H7 (cell line): ENCODE measurements at places on chromosomes 2 and 18. TPM values are rescaled to one million over a fixed set of nuclear protein-coding genes. Genes with fewer than 3 reads are reported as not detected.

DNA sequence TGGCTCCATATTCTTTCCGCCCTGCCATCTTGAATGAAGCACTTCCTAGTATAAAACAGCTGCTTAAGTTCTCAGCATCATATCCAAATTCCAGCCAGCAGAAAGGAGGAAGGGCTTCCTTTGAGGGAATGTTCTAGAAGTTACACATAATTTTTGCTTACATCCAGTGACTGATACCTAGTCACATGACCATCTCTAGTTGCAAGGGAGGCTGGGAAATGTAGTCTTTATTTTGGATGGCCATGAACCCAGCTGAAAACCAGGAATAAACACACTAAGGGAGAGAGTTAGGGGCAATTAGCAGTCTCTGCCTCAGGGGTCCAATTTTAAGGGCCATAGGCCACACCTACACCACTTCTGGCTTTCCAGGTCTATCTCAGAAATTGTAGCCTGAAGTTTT is 57.8 kb upstream of the LMAN1 start:
- DNase-seq = no peak

DNA sequence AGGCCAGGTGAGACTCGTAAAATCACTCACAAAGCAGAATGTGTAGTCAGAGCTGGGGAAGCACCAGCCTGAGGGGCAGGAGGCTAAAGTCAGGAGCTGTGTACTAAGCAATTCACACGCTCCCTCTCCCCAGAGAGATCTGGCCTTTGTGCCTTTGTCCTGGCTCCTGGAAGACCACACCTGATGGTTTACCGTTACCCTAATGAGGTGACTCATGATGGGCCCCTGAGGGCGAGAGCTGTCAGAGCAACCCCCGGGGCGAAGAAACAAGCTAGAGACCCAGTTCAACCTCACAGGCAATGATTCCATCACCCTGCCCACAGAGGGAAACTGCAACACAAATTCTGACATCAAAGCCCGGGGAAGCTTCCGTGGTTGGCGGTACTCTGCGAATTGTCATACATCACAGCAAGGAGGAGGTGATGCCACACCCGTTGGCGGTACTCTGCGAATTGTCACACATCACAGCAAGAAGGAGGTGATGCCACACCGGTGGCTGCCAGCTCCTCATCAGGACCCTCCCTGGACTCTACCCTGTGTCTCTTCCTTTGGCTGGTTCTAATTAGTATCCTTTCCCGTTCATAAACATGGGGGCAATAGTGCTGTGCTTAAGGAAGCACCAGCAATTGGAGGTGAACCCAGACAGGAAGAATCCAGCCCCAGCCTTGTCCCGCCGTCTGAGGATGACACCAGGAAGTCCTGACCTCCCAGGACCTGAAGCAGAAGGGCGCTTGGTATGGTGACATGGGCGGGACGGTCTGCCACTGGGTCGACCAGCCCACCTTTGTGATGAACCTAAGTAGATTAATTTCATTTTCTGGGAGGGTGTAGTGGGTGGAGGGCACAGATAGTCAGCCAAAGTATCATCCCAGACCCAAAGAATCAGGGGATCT is 30.5 kb downstream of the B3GNT7 start:
- DNase-seq = no peak

The GLI2 gene
- 37.3 and 41.4 TPM in 2 replicates for total RNA-seq

The PSTPIP2 gene
- total RNA-seq = 0.42 and 0.74 TPM in 2 replicates

- no peak for DNase-seq
Observed at GRCh38 chr2:44836916-44837315, 104.6 kb upstream of the SIX3 start.

DNA sequence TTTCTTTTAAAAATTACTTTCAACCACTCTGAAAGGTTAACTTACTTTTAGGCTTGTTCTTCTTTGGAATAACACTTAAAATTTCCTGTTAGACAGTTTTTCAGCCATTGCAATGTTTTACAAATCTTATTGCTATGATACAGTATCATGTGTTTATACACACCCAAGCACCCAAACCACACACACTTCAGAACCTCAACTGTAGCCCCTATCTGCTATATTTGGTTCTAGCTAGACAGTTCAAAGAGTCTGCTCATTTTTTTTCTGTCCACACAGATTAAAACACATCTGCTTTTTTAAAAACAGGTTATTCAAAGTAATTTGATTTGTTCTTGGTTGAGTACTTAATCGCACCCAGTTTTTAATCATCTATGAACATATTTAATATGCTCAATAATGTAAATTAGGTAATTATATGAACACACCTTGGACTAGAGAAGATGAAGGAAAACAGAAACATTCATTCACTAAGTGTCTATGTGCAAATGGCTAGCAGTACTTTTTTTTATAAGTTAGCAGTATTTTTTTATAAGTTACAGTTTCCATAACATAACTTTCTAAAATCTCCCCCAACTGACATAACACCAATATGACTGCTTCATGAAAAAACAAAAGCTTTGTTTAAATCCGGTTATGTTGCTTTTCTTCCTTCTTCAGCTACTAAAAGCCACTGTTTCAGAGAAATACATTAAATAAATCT is 17.6 kb downstream of the FBXO11 start:
- DNase-seq = no peak

GRCh38 chr2:86045541-86045940 is 60.1 kb downstream of the POLR1A start:
- no peak for DNase-seq

The PAX8 gene
- not detected in 2 replicates for total RNA-seq

The HAAO gene
- total RNA-seq = 5.9 and 6.5 TPM in 2 replicates

The RUFY4 gene
- total RNA-seq = not detected in 2 replicates

GRCh38 chr2:5026571-5027234 is 665.5 kb upstream of the SOX11 start:
- DNase-seq = no peak

GRCh38 chr2:206798000-206798399 is 32.6 kb downstream of the FASTKD2 start:
- DNase-seq = no peak

The MAPK4 gene
- total RNA-seq = 2.2 and 2.7 TPM in 2 replicates

- DNase-seq = no peak
Observed at GRCh38 chr2:177315364-177315763, 50.8 kb upstream of the NFE2L2 start.

DNA sequence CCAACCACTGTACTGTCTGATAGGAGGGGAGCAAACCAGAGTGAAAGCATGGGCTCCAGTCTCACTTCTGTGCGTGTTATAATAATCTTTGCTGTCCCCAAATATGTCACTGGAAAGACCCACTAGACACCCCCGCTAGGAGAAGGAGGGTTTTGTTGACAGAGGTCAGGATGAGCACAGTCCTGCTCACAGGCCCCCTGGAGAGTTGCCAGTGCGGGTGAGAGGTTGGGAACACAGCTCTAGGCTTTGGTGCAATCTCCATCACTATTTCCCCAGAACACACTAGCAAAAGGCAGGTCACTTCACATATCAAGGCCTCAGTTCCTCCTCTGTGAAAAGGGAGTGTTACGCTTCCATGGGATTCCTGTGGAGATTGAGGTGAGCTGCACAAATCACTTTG is 9.7 kb downstream of the XDH start:
- DNase-seq = no peak

The CROCC2 gene
- 0.38 TPM in 1 of 2 replicates, not detected in the other for total RNA-seq

GRCh38 chr2:114488841-114489530 is 46.5 kb downstream of the DPP10 start:
- no peak for DNase-seq

DNA sequence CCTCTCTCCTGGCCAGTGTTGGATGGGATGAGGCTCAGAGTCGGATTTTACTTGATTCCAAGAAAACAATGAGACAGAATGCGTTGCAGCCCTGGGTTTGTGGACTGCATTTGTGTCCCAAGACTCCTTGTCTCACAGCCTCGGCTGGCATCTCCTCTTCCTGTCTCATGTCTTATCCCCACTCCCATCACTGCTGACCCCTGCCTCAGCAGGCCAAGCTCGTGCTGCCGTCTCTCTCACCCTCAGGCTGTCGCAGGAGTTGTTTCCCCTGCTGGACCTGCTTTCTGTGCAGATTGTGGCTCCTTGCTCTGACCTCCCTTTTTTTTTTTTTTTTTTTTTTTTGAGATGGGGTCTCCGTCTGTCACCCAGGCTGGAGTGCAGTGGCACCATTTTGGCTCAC is 70.2 kb upstream of the RALBP1 start:
- no peak for DNase-seq

The ASTL gene
- not detected in 2 replicates for total RNA-seq

GRCh38 chr18:69758458-69758857 is 189.2 kb downstream of the CD226 start:
- DNase-seq = no peak

The RAX gene
- not detected in 2 replicates for total RNA-seq

GRCh38 chr2:189782221-189782671 is 1.9 kb downstream of the ORMDL1 start:
- no peak for DNase-seq

GRCh38 chr2:99554238-99554637 is 64.4 kb upstream of the REV1 start:
- peak; percentile 78 for DNase-seq

DNA sequence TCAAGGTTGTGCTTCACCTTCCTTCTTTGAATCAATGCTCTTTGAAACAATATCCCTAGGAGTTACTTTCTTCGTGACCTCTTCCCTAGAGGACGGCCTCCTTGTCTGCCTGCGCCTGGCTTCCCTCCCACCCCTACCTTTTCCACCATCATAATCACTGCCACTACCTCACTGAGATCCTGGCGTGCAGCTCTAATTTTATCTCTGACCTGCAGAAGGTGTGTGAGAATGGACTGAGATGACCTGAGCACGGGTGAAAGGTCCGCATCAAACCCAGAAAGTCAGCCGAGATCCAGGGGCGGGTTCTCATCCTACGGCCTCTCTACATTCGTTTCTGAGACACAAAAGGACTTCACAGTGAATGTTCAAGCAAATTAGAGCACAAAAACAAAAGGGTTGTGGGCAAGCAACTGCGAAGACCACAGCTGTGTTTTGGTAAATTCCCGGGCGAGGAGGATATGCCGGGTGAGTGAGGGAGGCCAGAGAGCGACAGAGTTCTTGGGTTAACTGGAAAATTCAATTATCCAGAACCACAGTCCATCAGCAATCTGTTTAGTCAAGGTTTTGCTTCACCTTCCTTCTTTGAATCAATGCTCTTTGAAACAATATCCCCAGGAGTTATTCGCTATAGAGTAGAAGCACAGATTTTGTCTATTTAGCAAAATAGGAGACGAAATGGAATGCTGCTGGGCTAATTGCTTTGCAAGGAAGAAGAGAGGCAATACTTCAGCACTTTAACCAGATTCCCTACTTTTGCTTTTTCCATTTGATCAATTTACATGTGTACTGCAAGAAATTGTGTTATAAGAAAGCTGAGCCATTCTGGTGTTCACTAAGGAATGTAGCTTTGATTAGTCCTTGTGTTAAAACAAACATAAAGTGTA is 212.6 kb downstream of the ACKR3 start:
- DNase-seq = no peak

- DNase-seq = no peak
Observed at GRCh38 chr18:10840743-10841142, 308.6 kb downstream of the PIEZO2 start.

- DNase-seq = no peak
Observed at GRCh38 chr18:24190590-24190989, 51.7 kb downstream of the CABYR start.

GRCh38 chr2:10876963-10877362 is 34.8 kb upstream of the KCNF1 start:
- DNase-seq = no peak

GRCh38 chr2:63345285-63345633 is 243.0 kb downstream of the WDPCP start:
- no peak for DNase-seq

DNA sequence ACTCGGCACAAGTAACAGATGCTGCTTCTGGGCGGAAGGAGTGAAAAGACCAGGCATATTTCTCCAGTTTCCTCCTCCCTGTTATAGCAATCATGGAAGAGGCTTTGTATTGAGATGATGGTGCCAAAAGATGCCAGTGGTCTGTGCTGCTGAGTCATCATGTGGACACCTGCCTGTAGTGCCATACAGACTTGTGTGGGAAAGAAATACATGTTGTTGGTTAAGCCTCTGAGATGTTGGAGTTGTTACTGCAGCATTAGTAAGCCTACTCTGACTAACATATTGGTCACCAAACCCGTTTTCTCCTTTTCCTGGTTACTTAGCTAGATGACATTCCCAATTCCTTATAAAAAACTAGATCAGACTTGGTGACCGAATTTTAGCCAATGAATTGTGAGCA is 356.9 kb downstream of the ZNF521 start:
- no peak for DNase-seq

The LIPG gene
- 5.5 and 7.2 TPM in 2 replicates for total RNA-seq

The DES gene
- total RNA-seq = 14.7 and 18.8 TPM in 2 replicates

GRCh38 chr18:78900938-78901909 is 78.4 kb upstream of the SALL3 start:
- DNase-seq = peak; percentile 45

The RGPD4 gene
- not detected in 2 replicates for total RNA-seq

- DNase-seq = peak; percentile 26
Observed at GRCh38 chr2:218259099-218259961, 1.5 kb upstream of the GPBAR1 start.

DNA sequence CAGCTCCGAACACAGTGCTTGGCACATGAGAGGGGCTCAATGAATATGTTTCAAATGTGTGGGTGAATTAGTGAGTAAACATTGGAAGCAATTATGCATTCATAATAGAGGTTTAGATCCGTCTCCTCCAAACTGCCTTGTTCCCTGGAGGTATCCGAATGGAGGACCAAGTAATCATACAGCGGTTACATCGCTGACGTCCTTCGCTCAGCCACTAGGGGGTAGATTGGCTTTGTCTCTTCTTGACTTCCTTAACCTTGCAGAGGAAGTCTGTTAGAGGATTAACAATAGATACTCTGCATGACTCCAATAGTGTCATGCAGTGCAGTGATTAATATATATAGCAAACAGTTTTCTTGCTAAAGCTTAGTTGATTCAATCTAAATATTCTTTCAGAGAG is 517.0 kb downstream of the PTPRM start:
- DNase-seq = peak; percentile 47

The NAT8 gene
- total RNA-seq = not detected in 2 replicates

The VIT gene
- 0.52 TPM in 1 of 2 replicates, not detected in the other for total RNA-seq

The TMEM247 gene
- not detected in 2 replicates for total RNA-seq

- DNase-seq = no peak
Observed at GRCh38 chr18:13409997-13410396, 191.4 kb downstream of the LDLRAD4 start.

- peak; percentile 65 for DNase-seq
Observed at GRCh38 chr2:219520079-219520478, 5.8 kb downstream of the ASIC4 start.

GRCh38 chr2:176242276-176242675 is 27.0 kb upstream of the MTX2 start:
- DNase-seq = no peak

GRCh38 chr2:181760521-181760920 is 80.2 kb upstream of the NEUROD1 start:
- DNase-seq = no peak

DNA sequence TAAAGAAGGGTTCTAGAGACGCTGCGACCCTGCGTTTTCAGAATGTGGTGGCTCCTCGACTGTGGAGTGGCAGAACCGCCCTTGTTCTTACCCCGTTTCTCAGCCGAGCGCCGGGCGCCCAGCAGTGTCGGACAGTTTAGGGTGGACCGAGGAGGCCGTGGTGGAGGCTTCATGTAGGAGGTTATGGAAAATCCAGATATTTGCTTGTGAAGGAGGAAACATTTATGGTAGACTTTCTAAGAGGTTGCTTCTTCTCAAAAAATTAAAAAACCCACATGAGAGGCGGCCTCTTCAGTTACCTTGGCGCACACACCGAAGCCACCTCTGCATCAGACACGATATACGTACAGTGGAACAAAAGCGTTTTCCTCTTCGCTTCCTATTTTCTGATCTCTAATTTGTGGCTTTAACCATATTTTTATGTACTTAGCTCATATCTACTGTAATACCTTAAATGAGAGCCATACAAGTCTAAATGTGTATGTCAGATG is 120.8 kb downstream of the NFATC1 start:
- DNase-seq = peak; percentile 37

GRCh38 chr2:10499911-10500521 is 51.9 kb upstream of the ODC1 start:
- DNase-seq = peak; percentile 28

The CDH20 gene
- total RNA-seq = 0.31 and 0.81 TPM in 2 replicates
